ENCODE measurements at places on chromosomes 12 and 14. TPM values are rescaled to one million over a fixed set of nuclear protein-coding genes. Genes with fewer than 3 reads are reported as not detected.

SMIM41 gene
- total RNA-seq = 0.14 TPM

RNASE11 gene
- not detected for total RNA-seq

GRCh38 chr12:27984275-27984674, 11.7 kb upstream of the PTHLH start:
- H3K4me1 ChIP-seq = no peaks in the 10 kb centered on the region
- no peaks in the 10 kb centered on the region for H3K36me3 ChIP-seq
- peaks cover 10% of the 10 kb centered on the region for H3K27me3 ChIP-seq
- H3K4me3 ChIP-seq = no peak overlapping the region
- no peak for DNase-seq

- peak overlapping the region; percentile 90 for H3K27ac ChIP-seq
- H3K4me1 ChIP-seq = peaks cover 20% of the 10 kb centered on the region
- peak overlapping the region; percentile 33 for H3K4me3 ChIP-seq
- no peaks in the 10 kb centered on the region for H3K36me3 ChIP-seq
- DNase-seq = peak; percentile 77
- no peaks in the 10 kb centered on the region for H3K27me3 ChIP-seq
Measured at GRCh38 chr12:112116232-112117060, 7.9 kb upstream of the NAA25 start.

- H3K27ac ChIP-seq = no peak overlapping the region
- peaks cover 5% of the 10 kb centered on the region for H3K36me3 ChIP-seq
- H3K4me1 ChIP-seq = peaks cover 27% of the 10 kb centered on the region
- no peak overlapping the region for H3K4me3 ChIP-seq
- peaks cover 37% of the 10 kb centered on the region for H3K27me3 ChIP-seq
Measured at GRCh38 chr12:3417937-3418462, 73.0 kb upstream of the PRMT8 start.

DNA sequence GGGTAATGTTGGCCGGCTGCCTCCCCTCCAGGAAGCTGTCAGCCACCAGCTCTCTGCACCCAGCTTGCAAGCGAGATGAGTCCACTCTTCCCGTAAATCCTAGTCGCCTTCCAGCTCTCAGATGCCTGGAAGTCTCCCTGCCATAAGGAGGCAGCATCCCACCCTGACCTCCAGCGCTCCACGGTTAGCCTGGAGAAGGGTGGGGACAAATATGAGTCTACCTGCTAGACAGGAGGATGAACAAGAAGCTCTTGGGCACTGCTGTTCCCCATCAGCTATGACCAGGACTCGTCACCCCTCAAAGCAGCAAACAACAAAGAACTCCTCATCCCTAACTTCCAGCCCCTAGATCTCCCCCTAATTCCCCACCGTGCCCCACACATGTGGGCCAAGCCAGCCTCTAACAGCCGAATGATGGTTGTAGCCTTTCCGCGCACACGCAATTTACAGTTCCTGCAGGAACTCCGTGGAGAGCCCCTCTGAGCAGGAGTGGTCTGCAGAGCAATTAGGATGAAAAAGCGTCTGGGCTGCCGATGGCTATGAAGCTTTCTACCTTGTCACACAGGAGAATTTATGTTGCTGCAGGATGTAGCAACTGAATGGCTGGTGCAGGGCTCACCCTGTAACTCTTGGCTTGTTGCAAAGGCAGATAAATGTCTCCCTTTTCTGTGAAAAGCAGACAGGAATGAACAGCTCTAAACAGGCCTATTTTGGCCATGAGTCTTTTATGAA, 181.4 kb downstream of the GLT1D1 start:
- DNase-seq = no peak
- H3K4me3 ChIP-seq = no peak overlapping the region
- H3K36me3 ChIP-seq = peaks cover 67% of the 10 kb centered on the region
- no peaks in the 10 kb centered on the region for H3K4me1 ChIP-seq

KITLG gene
- total RNA-seq = 8.1 TPM

DNA sequence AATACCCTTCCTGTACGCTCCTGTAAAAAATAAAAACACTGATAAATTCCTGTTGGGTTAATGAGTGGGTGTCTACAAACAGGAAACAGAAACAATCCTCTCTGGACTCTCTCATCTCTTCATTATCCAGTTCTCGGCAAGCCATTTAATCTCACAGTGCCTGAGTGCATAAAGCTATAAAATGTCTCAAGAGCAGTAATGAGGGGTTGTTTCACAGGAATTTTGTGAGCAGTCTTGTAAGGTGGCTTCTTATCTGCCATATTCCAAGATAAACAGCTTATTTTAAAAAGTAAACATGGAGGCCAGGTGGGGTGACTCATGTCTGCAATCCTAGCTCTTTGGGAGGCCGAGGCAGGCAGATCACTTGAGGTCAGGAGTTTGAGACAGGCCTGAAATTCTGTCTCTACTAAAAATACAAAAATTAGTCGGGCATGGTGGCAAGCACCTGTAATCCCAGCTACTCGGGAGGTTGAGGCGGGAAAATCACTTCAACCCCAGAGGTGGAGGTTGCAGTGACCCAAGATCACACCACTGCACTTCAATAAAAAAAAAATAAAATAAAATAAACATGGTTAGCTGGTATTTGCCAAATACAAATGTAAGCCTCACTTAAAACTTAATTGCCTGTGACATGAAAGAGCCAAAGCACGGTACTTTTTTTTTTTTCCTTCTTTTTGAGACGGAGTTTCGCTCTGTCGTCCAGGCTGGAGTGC, 54.0 kb downstream of the CLIP1 start:
- no peak for DNase-seq
- peak overlapping the region; percentile 9 for H3K27ac ChIP-seq
- H3K4me3 ChIP-seq = no peak overlapping the region
- no peaks in the 10 kb centered on the region for H3K27me3 ChIP-seq
- peaks cover 11% of the 10 kb centered on the region for H3K4me1 ChIP-seq

DNA sequence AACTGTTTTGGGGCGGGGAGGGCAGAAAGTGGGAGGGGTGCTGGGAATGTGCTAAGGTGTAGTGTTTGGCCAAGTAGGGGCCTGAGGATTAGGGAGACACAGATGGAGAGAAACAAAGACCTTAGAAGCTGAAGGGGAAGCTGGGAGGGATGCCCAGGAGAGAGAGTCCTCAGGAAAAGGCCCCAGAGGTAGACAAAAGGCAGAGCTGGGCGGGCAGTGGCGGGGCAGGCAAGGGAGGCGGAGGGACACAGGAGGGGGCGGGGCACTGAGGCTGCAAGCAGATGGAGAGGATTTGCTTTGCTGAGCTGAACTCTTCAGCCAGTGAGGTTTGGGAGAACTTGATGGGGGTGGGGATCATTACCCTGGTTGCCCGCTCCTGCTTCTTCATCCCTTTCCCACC, 2.8 kb downstream of the PTMS start:
- peak overlapping the region; percentile 98 for H3K27ac ChIP-seq
- peaks cover 26% of the 10 kb centered on the region for H3K27me3 ChIP-seq
- peak overlapping the region; percentile 98 for H3K4me3 ChIP-seq
- H3K4me1 ChIP-seq = peaks cover 64% of the 10 kb centered on the region

DNA sequence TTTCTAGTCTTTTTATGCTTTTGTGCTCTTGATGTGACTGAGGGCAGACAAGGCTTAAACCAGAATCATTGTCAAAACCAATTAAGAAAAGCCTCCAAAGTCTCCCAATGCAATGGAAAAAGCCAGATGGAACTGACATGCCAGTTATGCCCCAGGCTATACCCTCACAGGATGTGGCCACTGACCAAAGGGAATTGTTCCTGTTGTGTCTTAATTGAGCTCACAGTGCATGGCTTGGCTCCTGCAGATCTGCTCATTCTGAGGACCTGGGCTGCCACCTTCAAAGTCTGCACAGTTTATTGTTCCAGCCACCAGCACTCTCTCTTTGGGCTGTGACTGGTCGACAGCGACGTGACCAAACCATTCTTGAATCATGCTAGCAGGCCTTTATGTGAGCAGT, 17.1 kb upstream of the BICD1 start:
- DNase-seq = no peak
- no peaks in the 10 kb centered on the region for H3K27me3 ChIP-seq
- peaks cover 30% of the 10 kb centered on the region for H3K4me1 ChIP-seq
- H3K27ac ChIP-seq = peak overlapping the region; percentile 61

DNA sequence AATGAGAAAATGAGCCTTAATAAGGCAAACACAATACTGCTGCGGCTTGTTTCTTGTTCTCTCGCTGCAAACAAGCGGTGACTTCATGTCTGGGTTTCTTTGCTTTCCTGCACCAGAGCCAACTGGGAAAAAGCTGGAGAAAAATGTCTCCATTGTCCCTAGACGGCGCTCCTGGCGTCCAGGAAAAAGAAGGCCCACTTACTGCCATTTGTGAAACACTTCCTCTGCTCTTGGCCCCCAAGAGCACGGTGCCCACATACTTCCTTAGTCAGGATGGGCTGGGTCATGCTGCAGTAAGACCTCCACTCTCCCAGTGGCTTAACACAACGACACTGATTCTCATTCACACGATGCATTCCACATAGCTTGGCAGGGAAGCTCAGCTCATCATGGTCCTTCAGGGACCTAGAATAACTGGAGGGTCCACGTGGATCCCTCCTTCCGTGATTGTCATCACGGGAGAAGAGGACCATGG, 86.0 kb upstream of the BCL11B start:
- DNase-seq = no peak
- H3K4me1 ChIP-seq = peaks cover 10% of the 10 kb centered on the region
- no peak overlapping the region for H3K27ac ChIP-seq
- no peaks in the 10 kb centered on the region for H3K36me3 ChIP-seq
- H3K4me3 ChIP-seq = no peak overlapping the region
- peaks cover 4% of the 10 kb centered on the region for H3K27me3 ChIP-seq

- H3K27ac ChIP-seq = no peak overlapping the region
- H3K36me3 ChIP-seq = no peaks in the 10 kb centered on the region
Measured at GRCh38 chr12:48000878-48001504, 3.3 kb downstream of the COL2A1 start.

DNA sequence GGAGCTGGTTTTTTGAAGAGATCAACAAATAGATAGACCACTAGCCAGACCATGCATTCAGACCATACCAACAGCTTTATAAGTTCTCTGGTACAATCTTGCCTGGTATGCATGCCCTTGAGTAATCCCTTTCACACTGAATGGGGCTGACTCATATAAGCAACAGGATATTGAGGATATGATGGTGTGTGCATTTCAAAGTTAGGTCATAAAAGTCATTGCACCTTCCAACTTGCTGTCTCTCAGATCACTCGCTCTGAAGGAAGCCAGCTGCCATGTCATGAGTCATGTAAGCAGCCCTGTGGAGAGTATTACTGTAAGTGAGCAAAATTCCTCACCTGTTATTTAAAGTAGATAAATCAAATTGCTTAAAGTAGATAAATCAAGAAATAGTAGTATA, 45.0 kb upstream of the OR6J1 start:
- peaks cover 34% of the 10 kb centered on the region for H3K27me3 ChIP-seq
- no peak for DNase-seq
- H3K27ac ChIP-seq = no peak overlapping the region

GRCh38 chr14:35390577-35391387, 13.8 kb downstream of the NFKBIA start:
- no peak overlapping the region for H3K27ac ChIP-seq
- no peak overlapping the region for H3K4me3 ChIP-seq
- no peaks in the 10 kb centered on the region for H3K27me3 ChIP-seq
- no peak for DNase-seq

DNA sequence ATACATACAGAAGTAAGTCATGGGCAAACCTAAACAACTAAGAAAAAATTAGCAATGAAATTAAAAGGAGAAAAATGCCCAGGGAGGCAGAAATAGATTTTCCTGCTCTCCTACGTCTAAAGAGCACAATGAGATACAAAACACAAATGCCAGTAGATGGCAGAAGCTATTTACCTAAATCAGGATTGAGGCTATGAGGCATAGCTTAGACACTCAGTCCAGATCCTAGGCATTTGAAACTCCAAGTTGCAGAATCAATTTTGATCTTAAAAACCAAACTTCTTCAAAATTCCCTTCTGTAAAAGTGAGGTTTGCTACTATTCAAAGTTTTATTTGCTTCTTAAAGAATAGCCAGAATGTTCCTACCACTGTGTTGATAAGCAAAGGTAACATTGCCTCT, 368.6 kb downstream of the DAD1 start:
- no peaks in the 10 kb centered on the region for H3K27me3 ChIP-seq
- H3K4me3 ChIP-seq = no peak overlapping the region
- H3K27ac ChIP-seq = no peak overlapping the region
- no peak for DNase-seq
- H3K4me1 ChIP-seq = no peaks in the 10 kb centered on the region

ULK1 gene
- 55.5 TPM for total RNA-seq

SERPINA5 gene
- 2.2 TPM for total RNA-seq

KRT6C gene
- not detected for total RNA-seq

RNASE2 gene
- total RNA-seq = not detected

DNA sequence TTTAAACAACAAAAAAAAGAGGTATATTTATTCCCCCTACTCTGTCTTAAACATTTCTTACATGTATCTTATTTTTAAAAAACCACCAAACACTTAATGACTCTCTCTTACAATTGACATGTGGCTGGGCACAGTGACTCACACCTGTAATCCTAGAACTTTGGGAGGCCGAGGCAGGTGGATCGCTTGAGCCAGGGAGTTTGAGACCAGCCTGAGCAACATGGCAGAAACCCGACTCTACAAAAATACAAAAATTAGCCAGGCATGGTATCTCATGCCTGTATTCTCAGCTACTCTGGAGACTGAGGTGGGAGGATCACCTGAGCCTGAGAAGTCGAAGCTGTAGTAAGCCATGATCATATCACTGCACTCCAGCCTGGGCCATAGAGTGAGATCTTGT, 16.0 kb downstream of the SLC41A2 start:
- peaks cover 5% of the 10 kb centered on the region for H3K27me3 ChIP-seq
- no peaks in the 10 kb centered on the region for H3K4me1 ChIP-seq
- no peak overlapping the region for H3K27ac ChIP-seq
- peaks cover 20% of the 10 kb centered on the region for H3K36me3 ChIP-seq
- no peak for DNase-seq

- H3K36me3 ChIP-seq = peaks cover 31% of the 10 kb centered on the region
- no peak overlapping the region for H3K27ac ChIP-seq
- H3K27me3 ChIP-seq = no peaks in the 10 kb centered on the region
- peaks cover 50% of the 10 kb centered on the region for H3K4me1 ChIP-seq
- DNase-seq = no peak
Measured at GRCh38 chr12:113236539-113237399, 15.5 kb downstream of the TPCN1 start.

DNA sequence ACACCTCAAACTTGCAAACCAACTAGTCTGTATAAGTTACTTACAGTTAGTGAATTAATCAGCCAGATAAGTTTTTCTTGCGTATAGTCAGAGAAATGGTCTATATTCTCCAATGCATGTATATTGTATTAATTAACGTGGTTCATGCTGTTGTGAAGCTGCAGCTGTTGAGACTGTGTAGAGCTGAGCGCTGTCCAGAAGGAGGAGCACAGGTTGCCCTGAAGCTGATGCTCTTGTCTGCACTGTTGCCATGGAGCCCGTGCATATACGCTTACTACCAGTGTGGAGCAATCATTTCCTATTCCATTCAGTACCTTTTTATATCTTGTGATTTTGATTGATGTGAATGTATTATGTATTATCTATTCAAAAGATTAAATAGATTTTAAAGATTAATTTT, 74.3 kb upstream of the ARID2 start:
- no peak for DNase-seq
- no peaks in the 10 kb centered on the region for H3K36me3 ChIP-seq
- H3K4me1 ChIP-seq = no peaks in the 10 kb centered on the region
- H3K27ac ChIP-seq = no peak overlapping the region
- no peaks in the 10 kb centered on the region for H3K27me3 ChIP-seq
- H3K4me3 ChIP-seq = no peak overlapping the region

GRCh38 chr12:13106666-13107065, 3.2 kb upstream of the GSG1 start:
- H3K27ac ChIP-seq = no peak overlapping the region
- peaks cover 1% of the 10 kb centered on the region for H3K36me3 ChIP-seq
- H3K4me3 ChIP-seq = no peak overlapping the region

- peaks cover 50% of the 10 kb centered on the region for H3K36me3 ChIP-seq
- DNase-seq = no peak
- no peaks in the 10 kb centered on the region for H3K4me1 ChIP-seq
- peaks cover 53% of the 10 kb centered on the region for H3K27me3 ChIP-seq
- H3K27ac ChIP-seq = no peak overlapping the region
Measured at GRCh38 chr12:129901254-129901653, 2.6 kb downstream of the TMEM132D start.

SERPINA9 gene
- total RNA-seq = not detected

IQSEC3 gene
- total RNA-seq = 2.2 TPM

CLMN gene
- 12.2 TPM for total RNA-seq
